ENCODE measurements at places on chromosomes 2 and 18.

DNA sequence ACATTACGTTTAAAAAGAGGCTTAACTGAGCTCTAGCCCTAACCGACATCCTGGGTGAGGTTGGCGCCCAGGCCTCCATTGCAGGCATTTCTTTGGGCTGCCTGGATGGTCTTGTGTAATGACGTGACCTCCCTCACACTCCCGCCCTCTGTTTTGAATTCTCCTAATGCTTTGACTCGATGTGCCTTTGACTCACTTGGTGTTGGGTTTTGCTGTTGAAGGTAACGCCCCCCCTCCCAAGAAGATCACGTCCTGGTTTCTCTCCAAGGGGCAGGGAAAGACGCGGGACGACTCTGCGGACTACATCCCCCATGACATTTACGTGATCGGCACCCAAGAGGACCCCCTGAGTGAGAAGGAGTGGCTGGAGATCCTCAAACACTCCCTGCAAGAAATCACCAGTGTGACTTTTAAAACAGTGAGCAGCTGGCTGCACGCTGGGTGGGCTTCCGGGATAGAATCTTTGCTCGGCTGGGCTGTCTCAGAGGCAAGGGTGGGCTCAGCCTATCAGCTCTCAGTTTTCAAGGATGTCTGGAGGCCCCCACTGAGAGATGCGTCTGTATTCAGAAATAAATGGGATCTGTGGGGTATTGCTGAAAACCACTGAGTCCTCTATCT lies 87.9 kb upstream of the ATG16L1 start:
- no peak for DNase-seq

DNA sequence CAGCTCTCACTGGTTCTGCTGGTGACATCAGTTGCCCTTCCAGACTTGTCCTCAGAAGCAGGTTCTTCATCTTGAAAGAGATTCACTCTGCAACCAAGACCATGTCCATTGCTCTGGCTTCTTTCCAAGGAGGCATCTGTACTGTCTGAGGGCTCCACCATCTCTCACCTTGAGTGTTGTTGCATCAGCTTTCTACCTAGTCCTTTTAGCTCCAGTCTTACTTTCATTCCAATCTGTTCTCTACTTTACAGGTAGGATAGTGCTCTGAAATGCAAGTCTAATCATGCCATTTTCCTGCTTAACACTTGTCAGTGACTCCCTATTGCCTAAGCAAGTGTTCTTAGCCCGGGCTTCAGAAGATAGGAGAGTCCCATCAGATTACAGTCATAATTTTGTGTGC lies 117.7 kb downstream of the EN1 start:
- no peak for DNase-seq

DNA sequence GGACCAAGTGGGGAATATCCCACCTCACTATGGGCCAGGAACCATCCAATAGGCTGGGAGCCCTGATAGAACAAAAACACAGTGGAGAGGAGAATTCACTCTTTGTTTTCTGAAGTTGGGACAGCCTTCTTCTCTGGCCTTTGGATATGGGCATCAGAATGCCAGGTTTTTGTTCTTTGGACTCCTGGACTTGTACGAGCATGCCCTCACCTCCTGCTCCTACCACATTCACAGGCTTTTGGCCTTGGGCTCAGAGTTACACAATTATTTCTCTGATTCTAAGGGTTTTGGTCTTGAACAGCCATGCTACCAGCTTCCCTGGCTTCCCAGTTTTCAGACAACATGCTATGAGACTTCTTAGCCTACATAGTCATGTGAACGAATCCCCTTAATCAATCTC lies 732.9 kb upstream of the VRK2 start:
- no peak for DNase-seq

DNA sequence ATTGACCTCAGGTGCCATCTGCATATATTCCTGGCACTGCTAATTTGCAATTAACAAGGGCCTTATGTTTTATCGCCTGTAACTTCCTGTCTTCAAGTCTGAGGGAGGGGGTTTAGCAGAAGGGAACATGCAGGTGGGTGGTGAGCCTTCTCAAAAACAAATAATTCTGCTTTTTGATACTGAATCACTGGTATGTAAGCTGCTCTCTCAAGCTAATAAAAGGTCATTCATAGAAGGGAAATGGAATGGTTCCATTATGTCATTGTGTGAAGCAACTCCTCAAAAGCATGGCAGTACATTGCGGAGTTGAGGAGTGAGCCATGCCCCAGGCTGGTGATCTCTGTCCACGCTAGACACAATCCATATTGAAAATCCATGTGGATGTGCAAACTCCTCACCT lies 414.8 kb upstream of the ID2 start:
- DNase-seq = no peak

DNA sequence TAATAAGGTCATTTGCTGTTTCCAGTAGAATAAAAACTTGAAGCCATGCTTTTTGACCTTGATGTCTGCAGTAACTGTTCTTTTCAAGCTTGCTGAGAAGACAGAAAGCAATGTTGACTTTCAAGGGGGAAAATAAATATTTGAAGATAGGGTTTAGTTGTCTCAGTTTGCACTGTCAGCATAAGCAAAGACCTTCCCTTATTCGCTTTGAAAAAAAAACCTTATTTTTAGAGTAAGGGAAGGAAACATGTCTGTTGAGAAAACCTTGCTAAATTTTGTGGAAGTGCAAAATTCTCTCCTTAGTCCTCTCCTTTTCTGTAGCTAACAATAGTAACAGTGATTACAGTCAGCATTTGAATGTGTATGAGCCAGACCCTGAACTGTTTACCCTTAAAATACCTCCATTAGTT lies 43.1 kb downstream of the MAP4K4 start:
- no peak for DNase-seq

GRCh38 chr2:96437512-96437911 lies 67.6 kb downstream of the NEURL3 start:
- no peak for DNase-seq

DNA sequence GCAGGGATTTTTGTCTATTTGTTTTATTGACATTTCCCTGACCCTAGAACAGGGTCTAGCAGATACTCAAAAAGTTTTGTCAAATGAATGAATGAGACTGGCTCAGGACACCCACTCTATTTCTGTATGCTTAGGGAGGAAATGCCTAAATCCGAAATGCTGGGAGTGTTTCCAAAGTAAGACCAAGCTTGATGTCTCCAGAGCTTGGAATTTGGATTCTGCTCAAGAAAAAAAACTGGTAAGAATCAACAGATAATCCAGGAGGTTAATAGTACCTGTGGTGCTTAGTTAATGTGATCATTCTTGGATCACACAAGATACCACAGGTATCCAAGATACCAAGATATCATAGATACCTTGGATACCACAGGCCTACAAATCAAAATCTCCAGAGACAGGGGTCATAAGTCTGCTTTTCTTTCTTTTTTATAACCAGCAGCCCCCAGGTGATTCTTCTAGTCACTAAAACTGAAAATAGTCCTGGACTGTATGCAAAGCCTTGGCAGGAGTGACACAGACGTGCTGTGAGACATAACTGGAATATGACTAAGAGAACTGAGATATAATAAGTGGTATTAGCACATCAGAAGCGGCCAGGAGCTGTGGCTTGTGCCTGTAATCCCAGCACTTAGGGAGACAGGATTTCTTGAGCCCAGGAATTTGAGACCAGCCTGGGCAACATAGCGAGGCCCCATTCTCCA lies 39.9 kb upstream of the SP3 start:
- DNase-seq = no peak

DNA sequence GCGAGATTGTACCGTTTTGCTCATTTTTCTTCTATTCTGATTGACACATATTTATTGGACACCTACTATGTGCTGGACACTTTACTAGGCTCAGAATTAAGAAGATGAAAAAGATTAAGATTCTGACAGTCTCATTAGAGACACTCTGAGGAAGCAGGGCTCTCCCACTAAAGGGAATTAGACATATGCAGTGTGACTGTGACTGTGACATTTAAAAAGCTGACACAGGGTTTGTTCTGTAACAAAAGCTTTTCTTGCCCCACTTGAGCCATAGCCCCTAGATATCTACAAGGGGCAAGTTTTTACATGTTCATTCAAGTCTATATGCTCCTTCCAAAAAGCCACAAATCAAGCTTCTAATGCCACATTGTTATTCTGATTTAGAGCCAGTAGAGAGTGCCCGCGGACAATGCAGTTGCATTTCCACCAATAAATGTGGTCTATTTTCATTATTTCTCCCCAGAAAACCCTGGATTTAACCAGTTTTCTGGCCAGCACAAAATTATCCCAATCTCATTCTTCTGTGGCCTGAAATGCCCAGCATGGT lies 9.8 kb downstream of the ARHGAP25 start:
- DNase-seq = no peak

DNA sequence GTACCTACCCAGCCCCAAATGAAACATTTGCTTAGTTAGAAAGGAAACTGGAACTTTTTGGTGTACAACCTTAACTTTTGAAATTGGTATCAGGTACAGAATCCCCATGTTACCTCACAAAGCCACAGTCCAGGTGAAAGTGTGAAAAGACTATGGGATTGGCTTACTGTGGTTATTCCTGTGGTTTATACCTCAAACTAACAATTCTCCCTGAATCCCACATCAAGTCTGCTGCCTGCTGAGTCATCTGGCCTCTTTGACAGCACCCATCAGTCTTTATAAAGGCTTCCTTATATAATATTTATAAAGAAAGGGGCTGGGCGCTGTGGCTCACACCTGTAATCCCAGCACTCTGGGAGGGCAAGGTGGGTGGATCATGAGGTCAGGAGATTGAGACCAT lies 164.6 kb downstream of the TMEM247 start:
- DNase-seq = no peak

DNA sequence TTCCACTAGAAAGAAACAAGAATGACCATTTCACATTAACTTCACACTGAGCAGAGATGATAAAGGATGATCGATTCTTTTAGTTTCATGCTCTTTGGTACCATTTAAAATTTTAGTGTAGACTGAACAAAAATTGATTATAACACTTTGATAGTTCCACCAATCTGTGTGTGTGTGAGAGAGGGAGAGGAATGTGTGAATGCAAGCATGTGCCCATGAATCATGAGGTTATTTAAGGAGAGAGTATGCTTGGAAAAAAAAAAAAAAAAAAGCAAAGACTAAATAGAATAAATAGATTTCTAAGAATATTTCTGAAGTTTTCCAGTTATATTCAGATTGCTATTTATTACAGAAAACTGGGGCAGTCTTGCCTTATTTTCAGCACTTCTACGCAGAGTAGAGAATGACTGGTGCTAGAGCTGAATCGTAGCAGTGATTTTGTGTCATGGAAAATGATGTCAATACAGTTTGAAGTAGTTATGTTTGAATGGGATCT lies 900.8 kb downstream of the SLC4A3 start:
- no peak for DNase-seq

- DNase-seq = no peak
These were observed 60.2 kb upstream of the FZD7 start for GRCh38 chr2:201973305-201973928.

All from HuH-7.5 (cell line).